ENCODE measurements at places on chromosomes 6 and 20. TPM values are rescaled to one million over a fixed set of nuclear protein-coding genes. Genes with fewer than 3 reads are reported as not detected.

ADGRG6 gene
- total RNA-seq: 3.6 TPM

GTSF1L gene
- not detected for total RNA-seq

DNA sequence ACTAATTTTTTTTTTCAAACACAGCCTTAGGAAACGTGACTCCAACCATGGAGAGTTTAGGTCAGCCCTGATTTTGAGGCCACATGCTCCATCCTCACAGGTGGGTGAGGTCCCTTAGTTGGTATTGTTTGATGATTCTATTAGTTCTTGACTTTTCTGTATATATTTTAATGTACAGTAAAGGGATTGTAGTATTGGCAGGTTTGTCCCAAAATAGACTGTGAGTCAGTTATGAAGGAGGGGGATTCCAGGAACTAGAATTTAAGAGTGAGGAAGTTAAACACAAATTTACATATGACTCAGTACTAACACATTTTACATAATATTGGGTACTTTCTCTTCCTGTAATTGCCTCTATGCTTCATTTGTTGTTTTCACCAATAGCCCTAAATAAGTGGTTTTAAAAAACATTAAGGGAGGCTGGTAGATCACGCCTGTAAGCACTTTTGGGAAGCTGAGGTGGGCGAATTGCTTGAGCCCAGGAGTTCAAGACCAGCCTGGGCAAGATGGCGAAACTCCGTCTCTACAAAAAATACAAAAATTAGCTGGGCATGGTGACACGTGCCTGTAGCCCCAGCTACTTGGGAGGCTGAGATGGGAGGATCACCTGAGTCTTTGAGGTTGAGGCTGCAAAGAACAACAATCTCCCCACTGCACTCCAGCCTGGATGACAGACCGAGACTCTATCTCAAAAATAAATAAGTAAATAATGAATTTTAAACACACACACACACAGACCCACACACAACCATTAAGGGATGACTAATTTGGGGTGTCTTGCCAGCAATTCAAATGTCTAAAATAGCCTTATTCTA is 81.8 kb downstream of the SGK1 start:
- DNase-seq: no peak

DNA sequence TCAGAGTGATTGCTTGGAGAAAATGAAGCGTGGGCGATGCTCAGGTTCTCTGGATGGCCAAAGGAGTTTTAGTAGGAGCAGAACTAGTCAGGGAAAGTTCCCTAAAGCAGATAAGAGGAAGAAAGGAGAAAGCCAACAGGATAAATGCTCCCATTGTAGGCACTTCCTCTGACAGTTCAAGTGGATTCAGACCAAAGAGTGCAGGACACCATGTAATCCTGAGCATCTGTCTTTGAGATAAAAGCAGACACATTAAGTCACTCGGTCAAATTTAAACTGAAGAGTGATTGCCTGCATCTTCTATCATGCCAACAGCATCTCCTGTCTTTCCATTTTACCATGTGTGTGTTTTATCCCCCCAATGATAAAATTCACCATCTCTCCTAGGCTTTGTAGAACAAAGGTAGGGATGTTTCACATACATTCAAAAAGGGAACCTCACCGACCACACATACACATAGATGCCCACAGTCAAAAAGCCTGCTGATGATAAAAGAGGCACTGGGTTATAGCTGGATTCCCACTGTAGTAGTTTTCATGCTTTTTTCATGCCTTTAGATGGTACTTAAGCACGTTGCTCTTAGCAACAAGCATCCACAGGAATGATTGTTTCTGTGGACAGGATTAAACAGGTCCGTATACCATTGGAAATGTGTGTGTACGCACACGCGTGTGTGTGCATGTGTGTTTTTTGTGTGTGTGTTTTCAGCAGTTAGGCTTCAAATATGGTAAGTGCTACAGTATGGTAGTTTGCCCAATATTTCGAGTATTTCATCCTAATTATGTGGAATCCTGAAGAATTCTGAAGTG is 7.0 kb downstream of the GRIK2 start:
- DNase-seq: no peak

- DNase-seq: no peak
Measured at GRCh38 chr6:4449409-4449808, 314.0 kb upstream of the ECI2 start.

DNA sequence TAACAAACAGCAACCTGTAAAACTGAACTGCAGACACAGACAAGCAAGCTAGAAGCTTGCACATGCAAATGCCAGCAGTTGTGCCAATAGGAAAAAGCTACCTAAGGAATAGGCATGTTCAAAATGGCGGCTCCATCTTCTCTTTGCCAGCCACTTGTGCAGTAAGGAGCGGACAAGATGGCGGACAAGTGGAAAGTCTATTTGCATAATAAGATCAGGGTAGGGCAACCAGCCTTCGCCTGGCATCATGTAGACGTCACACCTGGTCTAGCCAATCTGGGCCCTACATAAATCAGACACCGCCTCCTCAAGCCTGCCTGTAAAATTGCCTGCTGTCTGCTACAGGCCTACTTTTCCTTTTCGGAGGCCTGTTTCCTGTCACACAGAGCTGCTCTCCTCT is 18.0 kb downstream of the C6orf52 start:
- no peak for DNase-seq

- DNase-seq: no peak
Measured at GRCh38 chr6:92121228-92121627, 1298.1 kb downstream of the EPHA7 start.

- no peak for DNase-seq
Measured at GRCh38 chr6:31187780-31188194, 17.3 kb upstream of the POU5F1 start.
